ENCODE measurements at places on chromosomes 12 and 14.

- DNase-seq: no peak
These were observed 1153.0 kb upstream of the TMEM132C start for GRCh38 chr12:127113945-127114344.

DNA sequence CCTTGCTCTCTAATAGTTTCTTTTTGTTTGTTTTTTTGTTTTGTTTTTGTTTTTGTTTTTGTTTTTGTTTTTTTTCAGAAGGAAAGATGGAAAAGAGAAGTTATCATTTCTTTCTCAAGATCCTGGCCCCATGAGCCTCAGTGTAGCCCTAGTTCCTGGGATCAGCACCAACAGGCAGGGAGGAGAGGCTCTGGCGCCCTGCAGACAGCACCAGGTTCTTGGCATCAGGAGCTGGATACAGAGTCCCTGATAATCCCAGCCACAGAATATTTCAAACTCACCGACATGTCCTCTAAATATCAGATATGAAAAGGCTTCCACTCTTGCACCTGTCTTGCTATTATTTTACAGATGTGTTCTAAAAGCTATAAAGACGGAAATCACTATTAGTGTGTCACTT is 52.7 kb downstream of the FOXN3 start:
- DNase-seq: no peak

DNA sequence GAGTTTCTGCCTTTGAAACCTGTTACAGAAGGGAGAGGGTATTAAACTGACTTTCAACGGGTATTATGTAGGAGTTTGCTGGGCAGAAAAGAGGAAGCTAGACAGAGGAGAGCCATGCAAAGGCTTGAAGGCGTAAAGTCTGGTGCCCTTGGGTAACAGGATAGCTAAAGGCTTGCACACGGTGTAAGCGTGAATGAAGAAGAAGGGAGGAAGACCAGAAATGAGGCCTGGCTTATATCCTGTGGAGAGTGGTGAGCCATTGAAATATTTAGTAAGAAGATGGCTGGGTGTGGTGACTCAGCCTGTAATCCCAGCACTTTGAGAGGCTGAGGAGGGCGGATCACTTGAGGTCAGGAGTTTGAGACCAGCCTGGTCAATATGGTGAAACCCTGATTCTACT is 22.6 kb downstream of the SUDS3 start:
- no peak for DNase-seq

GRCh38 chr12:8681129-8681884 is 16.5 kb upstream of the RIMKLB start:
- no peak for DNase-seq

DNA sequence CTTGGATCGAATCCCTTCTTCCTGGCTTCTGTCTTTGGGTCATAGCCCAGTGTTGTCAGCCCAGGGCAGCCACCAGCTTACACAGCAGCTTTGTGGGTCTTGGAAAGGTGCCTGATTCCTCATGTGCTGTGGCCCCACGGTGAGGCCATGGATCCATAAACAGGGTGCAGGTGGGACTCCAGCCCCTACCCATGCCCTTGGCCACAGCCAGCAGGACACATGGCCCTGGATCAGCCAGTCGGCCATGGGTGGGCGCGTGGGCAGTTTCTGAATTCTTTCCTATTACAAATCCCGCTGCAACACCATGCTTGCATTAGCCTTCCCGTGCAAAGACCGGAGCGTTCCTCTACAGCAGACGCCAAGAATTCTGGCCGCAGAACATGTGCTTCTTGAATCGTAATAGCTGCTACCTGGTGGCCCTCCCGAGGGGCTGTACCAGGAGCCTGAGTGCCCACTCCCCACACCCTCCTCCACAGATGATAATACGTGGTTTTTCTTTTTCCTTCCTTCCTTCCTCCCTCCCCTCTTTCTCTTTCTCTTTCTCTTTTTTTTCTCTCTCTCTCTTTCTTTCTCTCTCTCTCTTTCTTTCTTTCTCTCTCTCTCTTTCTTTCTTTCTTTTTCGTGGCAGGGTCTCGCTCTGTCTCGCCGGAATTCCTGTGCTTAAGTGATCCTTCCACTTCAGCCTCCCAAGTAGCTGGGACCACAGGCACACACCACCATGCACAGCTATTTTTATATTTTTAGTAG is 2.9 kb upstream of the MMP17 start:
- no peak for DNase-seq

DNA sequence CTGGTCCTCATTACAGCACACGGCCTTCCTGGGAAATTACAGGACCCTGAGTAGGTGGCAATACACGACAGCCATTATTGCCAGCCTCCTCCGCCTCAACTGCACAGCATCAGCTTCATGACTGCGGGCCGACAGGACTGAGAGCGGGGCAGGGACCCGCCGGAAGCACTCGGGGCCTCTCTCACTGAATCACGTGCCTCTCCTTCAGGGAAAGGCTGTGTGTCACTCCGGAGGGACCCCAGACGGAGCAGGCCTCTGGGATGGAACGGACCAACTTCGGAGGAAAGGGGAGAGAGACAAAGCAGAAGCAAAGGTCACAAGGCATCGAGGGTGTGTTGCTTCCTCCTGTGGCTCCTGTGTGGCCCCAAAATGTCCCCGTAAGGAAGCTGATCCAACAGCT is 90.0 kb downstream of the RNF34 start:
- no peak for DNase-seq

DNA sequence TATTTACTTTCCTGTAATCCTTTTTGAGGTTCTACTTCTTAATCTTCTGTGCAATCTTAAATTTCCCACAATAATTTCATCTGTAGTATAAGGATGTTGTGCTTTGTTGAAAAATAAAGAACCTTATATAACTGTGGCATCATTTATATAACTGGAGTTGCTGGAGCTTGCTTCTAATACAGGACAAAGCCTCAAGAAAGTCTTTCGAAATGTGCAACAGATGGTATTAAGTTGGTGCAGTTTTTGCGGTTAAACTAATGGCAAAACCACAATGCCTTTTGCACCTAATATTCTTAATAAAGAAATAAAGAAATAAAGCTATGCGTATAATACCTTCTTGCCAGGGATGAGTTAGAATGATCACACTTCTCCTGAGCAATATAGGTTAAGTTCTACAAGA is 180.0 kb downstream of the KITLG start:
- DNase-seq: no peak

- DNase-seq: no peak
These were observed 18.4 kb upstream of the C14orf180 start for GRCh38 chr14:104561124-104561557.

- no peak for DNase-seq
These were observed 9.3 kb upstream of the ITGA5 start for GRCh38 chr12:54428050-54429013.

- no peak for DNase-seq
These were observed 27.3 kb downstream of the PTPRB start for GRCh38 chr12:70609739-70610491.

- no peak for DNase-seq
These were observed 8.7 kb downstream of the ZCCHC8 start for GRCh38 chr12:122491991-122492390.

Data from cortex of kidney (tissue), 1 donor.